Smooth muscle cell of the pulmonary artery (primary cell): ENCODE measurements at places on chromosomes 11 and 22. TPM values are rescaled to one million over a fixed set of nuclear protein-coding genes. Genes with fewer than 3 reads are reported as not detected.

The SYT8 gene
- 0.07 TPM in 2 replicates for total RNA-seq

The OSBP2 gene
- 2.2 and 2.4 TPM in 2 replicates for total RNA-seq

The GPR83 gene
- not detected in 2 replicates for total RNA-seq

The SPTBN2 gene
- 1.1 and 4.6 TPM in 2 replicates for total RNA-seq

The KDM4D gene
- total RNA-seq, result 0.36 and 0.52 TPM in 2 replicates

The CEP164 gene
- 20.0 and 26.7 TPM in 2 replicates for total RNA-seq

The OR52N4 gene
- total RNA-seq, result not detected in 2 replicates

The MOV10L1 gene
- 1.5 and 1.7 TPM in 2 replicates for total RNA-seq

The KRTAP5-3 gene
- total RNA-seq, result not detected in 2 replicates
